ENCODE measurements at places on chromosomes 3 and 15.

GRCh38 chr15:26562336-26562735 is 210.5 kb downstream of the GABRB3 start:
- DNase-seq = no peak

- no peak for DNase-seq
These were observed 9.8 kb downstream of the HOMER2 start for GRCh38 chr15:82942691-82943090.

- no peak for DNase-seq
These were observed 3.6 kb downstream of the HGD start for GRCh38 chr3:120678331-120678947.

- no peak for DNase-seq
These were observed 77.6 kb upstream of the RAP2B start for GRCh38 chr3:153084431-153084830.

DNA sequence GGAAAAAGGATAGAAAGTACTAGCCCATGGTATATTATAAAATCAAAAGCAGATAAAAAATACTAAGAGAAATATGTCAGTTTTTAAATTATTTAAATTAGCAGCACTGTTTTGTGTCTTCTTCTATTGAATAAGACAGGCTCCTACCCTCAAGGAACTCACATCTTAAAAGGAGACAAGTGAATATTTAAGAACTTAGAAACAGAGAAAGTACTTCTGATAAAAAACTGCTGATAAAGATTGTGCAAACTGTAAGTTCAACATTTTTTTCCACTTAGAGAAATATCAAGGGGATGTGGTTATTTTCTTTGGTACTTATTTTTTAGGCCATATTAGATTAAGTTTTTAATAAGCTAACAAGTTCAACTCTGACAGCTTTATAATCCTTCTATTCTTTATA is 3.0 kb upstream of the ANKRD28 start:
- DNase-seq = no peak

- no peak for DNase-seq
These were observed 6.3 kb upstream of the PTH1R start for GRCh38 chr3:46871222-46871621.

GRCh38 chr15:70707686-70708300 is 55.6 kb downstream of the UACA start:
- DNase-seq = no peak

GRCh38 chr15:52162260-52162659 is 28.9 kb downstream of the GNB5 start:
- no peak for DNase-seq

- DNase-seq = no peak
These were observed 345.2 kb downstream of the VPS13C start for GRCh38 chr15:61715082-61715481.

GRCh38 chr3:153290268-153291015 is 128.4 kb downstream of the RAP2B start:
- no peak for DNase-seq

DNA sequence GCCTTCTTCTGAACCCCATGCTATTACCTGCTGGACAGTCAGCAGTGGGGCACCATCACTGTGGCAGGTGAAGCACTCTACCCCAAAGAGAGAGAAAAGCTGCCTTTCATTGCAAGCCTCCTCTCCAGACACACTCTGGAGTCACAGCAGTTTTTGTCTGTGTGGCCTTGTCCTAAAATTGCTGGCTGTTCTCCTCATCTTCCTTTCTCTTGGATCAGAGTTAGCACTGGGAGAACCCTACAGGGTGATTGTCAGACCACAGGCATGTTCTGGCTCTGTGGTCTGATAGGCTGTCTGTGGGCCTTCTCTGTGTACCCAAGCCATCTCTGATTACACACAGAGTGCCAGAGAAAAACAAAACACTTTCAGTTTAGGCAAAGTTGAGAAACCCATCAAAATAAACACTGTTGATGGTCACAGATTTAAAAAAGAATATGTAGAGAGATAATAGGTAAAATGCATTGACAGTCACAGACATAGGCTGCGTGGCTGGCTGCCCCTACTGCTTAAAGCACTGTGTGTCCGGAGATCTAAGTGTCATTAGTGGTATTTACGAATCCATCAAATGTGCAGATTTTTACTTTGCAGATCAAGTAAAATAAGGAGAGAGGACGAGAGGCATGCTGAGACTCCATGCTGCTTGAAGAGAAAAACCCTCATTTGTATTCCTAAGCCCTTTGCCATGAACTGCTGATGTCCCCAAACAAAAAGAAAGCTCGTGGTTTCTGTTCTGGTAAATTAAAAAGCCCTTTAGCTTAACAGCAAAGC is 689.9 kb downstream of the TUSC7 start:
- no peak for DNase-seq

DNA sequence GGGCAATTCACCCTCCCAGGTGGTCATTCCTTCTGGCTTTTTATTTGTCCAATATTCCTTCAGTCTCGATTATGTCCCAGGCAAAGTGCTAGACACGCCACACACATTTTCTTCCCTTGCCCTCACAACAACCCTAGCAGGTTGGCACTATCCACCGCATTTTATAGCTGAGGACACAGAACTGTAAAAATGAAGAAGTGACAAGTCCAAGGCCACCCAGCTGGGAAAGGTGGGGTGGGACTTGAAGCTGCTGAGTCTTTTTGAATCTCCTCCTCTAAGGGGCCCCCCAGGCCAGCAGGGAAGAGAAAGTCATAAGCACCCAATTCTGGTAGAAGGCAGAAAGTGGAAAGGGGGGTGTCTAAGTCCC is 60.6 kb downstream of the CEMIP start:
- DNase-seq = no peak

- DNase-seq = no peak
These were observed 230.0 kb upstream of the MCTP2 start for GRCh38 chr15:94001255-94001801.

GRCh38 chr3:13158871-13159270 is 85.6 kb upstream of the IQSEC1 start:
- DNase-seq = no peak

DNA sequence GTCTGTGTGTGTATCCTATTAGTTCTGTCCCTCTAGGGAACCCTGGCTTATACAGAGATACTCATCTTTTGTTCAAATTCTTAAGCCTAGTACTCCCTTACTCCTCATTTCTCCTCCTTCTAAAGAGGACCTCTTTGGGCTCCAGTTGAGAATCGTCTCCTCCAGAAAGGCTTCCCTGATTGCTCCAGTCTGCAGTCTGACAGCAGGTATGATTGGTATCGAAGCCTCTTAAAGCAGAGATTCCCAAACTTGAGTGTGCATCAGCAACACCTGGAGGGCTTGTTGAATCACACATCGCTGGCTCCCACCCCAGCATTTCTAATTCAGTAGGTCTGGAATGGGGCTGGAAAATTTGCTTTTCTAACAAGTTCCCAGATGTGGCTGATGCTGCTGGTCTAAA is 60.9 kb upstream of the NMNAT3 start:
- DNase-seq = no peak

GRCh38 chr3:145006271-145006670 is 1034.6 kb downstream of the DIPK2A start:
- no peak for DNase-seq

DNA sequence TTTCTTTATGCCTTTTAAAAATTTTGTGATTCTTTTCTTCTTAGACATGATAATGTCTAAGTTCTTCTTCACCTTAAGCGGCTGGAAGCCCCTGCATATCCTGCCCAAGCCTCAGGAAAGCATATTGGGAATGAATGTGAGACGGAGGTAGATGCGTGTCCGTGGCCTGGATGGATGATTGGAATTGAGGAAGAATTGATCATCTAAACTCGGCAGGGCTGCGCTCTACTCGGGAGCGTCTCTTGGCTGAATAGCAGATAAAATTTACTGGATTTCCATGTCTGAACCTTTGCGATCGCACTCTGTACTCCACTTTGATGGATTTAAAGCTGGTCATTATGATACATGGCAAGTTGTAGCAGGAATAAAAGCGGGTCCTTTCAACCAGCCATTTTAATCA is 406.7 kb upstream of the ONECUT1 start:
- DNase-seq = no peak

DNA sequence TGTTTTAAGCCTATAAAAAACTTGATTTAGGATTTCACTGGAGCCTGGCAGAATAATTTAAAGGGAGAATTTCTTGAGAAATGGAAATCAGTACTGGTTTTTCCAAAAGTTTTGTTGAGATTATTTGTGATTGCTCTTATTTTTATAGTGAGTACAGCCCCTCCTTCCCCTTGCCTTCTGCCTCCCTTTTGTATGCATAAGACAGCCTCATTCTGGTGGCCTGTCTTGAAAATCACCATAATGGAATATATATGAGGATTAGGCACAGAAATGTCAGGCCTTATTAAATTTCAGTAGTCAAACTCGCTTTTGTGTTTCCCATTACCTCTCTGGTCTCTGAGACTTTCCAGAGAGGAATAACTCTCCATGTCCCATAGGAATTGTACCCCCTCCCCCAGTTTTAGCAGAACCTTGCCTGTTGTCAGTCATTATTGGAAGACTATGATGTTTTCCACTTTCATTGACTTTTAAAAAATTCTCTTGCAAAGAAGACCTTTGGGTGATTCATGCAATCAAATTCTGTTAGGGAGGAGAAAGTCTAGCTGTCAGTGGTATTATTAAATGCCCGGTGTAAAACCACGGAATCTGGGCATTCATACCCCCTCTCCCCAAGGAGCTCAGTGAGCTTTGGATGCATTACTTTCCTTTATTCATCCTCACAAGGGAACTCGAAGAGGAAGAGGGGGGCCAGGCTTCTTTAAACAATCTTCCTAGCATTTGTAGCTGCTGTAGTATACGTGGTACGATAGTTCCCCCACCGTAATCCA is 171.6 kb upstream of the TSC22D2 start:
- no peak for DNase-seq

- DNase-seq = no peak
These were observed 97.4 kb downstream of the CBLB start for GRCh38 chr3:105771392-105771791.

GRCh38 chr15:44034933-44035624 is 160.0 kb downstream of the FRMD5 start:
- no peak for DNase-seq

DNA sequence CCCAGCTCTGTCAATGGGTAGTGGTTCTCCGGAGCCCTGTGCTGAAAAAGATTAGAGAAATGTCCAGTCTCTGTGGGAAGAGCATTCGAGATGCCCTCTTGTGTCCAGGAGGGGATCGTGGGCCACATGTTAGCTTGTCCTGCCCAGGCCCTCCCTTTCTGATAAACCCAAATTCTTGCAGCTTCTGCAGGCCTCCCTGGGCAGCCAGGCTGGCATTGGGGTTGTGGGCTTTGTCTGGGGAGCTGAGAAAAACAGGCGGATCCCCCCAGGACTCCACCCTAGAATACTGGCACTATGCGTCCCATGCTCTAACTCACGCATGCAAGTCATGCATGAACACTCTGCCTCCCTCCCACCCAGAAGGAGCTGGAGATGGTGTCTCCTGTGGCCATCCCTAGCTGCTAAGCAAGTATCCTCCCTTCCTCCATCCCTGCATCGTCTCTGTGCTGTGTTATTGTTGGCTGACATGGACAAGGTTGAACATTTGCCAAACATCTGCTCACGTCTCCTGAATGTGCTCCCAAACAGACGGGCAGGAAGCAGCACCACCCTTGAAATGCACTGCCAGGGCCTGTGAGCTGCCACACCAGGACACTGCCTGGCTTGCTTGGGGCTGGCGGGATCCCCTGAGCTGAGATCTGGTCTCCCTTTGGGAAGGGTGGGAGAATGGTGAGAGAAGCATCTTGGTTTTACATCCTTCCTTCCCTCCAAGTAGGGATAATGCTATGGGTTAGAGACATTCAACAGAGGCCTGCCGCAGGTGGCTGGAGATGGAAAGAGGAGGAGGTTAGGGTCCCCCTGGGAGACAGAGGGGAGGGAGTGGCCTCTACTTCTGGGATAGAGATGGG is 26.5 kb downstream of the CFAP161 start:
- DNase-seq = no peak

DNA sequence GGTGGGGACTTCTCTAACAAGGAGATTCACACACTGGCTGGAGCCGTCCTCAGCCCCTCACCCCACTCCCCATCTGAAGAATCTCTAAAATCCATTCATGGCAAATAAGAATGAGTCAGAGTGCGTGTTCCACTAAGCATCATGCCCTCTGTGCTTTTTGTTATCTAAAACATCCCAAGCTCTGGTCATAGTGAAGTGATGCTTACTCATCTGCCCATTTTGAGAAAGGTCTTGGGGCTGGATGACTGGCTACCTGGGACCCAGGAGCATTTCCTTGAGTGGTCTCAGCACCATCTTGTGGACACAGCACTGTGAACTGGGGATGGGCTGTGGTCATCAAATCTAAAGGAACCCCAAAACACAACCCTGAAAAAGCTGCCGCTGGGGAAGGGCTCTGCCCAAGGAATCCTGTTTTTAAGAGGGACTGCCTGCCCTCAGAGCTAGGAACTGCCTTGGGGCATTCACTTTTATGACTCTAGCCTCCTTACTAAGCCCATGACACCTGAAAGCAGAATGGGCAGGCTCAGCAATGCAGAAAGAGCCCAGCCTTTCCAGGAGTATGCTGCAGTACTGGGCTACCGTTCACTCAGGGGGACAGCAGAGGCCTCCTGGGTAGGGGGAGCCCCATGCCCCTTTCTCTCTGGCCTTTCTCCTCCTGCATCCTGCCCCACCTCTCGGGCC is 53.5 kb downstream of the ZBTB38 start:
- no peak for DNase-seq

- DNase-seq = no peak
These were observed 7.3 kb downstream of the BOC start for GRCh38 chr3:113218681-113219045.

DNA sequence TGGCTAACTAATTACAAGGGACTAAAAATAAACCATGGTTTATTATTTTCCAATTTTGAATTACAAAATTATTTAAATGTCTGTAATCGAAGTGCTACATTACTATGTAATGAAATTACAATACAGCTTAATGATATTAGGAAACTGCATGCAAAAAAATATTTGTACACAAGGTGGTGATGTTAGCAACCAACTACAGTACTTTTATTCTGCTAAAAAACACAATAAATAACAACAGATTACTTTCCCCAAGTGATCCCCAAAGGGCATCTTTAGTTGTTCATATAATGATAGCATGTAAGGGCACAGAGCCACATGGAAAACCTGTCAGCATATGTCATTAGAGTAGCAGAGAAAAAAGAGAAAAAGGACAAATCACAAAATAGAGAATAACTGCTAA is 147.5 kb upstream of the SOX2 start:
- no peak for DNase-seq

DNA sequence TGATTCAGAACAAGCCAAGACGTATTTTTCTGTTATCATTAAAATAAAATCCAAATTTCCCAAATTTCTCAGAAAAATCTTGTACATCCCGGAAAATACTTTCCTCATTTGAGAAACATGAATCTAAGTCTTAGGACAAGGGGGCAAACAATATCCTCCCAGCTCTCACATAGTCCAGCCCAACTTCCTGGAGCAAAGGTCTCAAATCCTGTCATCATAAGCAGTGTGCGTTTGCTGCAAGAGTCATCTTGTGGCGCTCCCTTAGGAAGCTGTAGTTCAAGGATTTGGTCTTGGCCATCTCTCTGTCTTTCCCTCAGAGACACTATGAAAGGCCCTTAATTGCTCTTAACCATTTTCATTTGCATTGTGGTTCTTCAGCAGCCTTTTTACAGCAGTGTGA is 57.5 kb upstream of the GSK3B start:
- no peak for DNase-seq
